ENCODE measurements at places on chromosomes 16 and 17.

GRCh38 chr17:35486920-35487732, 38.6 kb upstream of the SLFN13 start:
- peak; percentile 84 for DNase-seq

- DNase-seq = no peak
These were observed 198.1 kb upstream of the IRX3 start for GRCh38 chr16:54484700-54485099.

GRCh38 chr16:85395207-85395912, 217.8 kb upstream of the GSE1 start:
- peak; percentile 79 for DNase-seq

DNA sequence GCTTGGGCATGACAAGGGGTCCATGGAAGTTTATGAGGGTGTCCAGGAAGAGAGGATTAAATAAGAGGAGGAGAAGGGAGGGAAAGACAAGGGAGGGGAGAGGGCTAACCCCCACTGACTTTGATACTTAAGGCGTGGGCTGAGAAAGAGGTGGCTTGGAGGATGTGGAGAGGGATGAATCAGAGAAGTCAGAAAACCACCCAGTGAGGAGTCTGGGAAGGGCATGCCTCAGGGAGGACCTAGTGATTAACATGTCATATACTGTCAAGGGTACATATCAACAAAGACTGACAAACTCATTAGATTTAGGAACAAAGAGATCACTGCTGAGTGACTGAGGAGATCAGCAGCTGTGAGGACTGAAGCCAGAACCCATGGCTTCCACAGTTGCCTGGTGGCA, 145.4 kb downstream of the IRX5 start:
- DNase-seq = no peak

- no peak for DNase-seq
These were observed 164.1 kb upstream of the TOM1L1 start for GRCh38 chr17:54736573-54736972.

DNA sequence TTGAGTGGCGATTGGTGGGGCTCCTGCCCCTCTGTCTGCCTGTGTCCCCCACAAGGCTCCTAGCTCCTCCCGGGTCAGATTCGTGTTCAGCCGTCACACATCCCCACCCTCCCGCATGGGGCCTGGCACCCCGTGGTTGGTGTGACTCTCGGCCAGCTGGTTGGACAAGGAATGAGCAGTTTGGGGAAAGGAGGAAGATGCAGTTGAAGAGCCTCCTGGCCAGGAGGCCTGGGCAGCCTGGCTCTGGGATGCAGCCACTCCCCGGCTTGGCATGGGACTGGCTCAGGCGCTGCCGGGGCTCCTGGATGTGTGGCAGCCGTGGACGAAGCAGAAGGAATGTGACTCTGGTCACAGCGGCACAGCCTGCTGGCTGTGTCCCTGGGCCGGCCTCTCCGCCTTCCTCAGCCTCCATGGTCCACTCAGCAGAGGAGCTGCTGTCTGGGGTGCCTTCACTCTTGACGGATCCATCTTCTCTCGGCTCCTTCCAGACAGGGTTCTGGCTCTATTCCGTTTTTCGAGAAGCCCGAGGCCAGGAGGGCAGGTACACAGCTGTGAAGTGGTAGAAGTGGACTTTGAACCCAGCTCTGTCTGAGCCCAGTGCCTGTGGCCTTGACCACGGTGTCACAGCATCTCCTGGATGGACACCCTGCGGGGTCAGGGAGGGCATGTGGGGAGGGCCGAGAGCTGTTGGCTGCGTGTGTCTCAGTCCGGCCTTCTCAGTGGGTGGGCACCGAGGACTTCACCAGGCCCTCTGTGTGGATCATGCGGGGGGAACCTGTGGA, 2.1 kb downstream of the TRAF7 start:
- DNase-seq = no peak

- DNase-seq = no peak
These were observed 6.4 kb downstream of the CYB561 start for GRCh38 chr17:63439687-63440086.

GRCh38 chr17:63917646-63918045, 993 bp downstream of the GH1 start:
- DNase-seq = no peak

GRCh38 chr16:49274591-49274990, 7.0 kb downstream of the CBLN1 start:
- DNase-seq = no peak

DNA sequence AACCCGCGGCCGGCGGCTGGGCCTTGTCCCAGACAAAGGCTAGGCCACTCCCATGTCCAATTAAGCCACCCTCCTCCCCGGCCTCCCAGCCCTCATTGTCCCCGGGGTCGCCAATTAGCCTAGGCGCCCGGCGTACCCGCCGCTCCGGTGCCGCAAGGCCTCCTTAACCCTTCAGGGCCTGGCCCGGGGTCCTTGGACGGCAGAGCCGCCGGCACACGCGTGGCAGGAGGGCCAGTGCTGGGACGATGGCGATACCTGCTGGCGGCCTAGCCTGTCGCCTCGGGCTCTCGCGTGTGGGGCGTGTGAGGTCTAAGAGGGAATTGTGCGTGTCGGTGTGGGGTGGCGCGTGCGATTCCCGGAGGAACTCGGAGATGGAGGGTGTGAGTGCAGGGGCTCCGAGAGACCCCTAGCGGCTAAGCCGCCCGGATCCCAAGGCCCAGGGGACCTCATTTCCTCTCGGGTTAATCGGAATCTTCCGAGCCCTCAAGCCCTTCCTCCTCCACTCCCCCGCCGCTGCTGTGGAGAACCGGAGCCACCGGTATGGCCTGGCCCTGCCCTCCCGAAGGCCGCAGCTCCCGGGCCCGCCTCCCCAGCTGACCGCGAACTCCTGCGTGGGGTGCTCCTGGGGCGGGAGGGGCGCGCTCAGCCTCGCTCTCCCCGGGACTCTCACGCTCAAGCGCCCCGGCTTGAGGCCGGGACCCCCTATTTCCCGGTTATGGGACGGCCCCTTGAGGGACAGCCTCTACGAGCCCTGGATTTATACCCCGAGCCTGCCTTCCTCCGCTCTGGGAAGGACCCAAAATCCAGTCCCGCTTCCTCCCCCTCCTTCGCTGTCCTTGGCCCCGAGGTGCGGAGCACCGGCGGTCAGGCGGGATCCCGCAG, 11.9 kb downstream of the TBX2 start:
- peak; percentile 69 for DNase-seq

- DNase-seq = no peak
These were observed 125.7 kb downstream of the MRM1 start for GRCh38 chr17:36727052-36727451.

DNA sequence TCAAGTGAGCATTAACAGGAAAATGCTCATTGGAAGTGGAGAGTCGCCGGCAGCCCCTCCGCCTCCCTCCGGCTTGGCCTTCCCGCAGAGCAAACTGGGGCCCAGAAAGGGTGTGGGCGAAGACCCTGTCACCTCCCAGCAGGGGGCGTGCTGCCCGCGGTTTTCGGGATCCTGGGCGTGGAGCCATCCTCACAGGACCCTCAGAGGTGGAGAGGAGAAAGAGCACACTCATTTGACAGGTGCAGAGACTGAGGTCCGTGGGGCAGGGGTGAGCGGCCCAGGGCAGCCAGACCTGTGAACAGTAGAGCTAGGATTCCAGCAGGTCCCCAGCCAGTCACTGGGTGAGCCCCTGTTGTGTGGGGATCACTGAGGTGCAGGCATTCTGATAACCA, 1002.9 kb downstream of the KCNJ18 start:
- DNase-seq = no peak

GRCh38 chr16:9964426-9964825, 217.8 kb downstream of the GRIN2A start:
- DNase-seq = no peak

- no peak for DNase-seq
These were observed 5.9 kb downstream of the PAM16 start for GRCh38 chr16:4344983-4345835.

GRCh38 chr16:88505405-88506082, 52.5 kb downstream of the ZFPM1 start:
- no peak for DNase-seq

DNA sequence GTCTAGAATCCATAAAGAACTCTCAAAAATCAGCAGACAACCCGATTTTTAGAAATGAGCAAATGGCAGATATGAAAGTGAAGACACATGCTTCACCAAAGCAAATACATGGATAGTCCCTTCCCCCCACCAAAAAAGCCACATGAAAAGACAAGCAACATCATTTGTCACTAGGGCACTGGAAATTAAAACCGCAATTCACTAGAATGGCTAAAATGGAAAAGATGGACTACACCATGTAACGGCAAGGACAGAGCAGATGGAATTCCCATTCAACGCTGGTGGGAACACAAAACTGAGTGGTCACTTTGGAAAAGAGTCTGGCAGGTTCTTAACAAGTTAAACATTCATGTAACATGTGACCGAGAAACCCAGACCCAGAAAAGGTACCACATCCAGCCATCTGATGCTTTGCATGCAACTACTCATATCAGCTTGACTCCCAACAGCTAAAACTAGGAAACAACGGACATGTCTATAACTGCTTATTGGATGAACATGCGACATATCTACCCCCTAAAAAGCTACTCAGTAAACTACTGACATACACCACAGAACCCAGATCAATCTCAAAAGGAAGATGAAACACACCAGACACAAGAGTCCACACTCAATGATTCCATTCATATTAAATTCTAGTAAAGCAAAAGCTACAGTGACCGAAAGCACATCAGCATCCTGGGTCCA, 132.6 kb downstream of the ZNF778 start:
- DNase-seq = no peak

GRCh38 chr17:613725-614124, 100.9 kb downstream of the VPS53 start:
- DNase-seq = no peak

GRCh38 chr16:22027633-22028032, 19.7 kb downstream of the MOSMO start:
- DNase-seq = no peak

DNA sequence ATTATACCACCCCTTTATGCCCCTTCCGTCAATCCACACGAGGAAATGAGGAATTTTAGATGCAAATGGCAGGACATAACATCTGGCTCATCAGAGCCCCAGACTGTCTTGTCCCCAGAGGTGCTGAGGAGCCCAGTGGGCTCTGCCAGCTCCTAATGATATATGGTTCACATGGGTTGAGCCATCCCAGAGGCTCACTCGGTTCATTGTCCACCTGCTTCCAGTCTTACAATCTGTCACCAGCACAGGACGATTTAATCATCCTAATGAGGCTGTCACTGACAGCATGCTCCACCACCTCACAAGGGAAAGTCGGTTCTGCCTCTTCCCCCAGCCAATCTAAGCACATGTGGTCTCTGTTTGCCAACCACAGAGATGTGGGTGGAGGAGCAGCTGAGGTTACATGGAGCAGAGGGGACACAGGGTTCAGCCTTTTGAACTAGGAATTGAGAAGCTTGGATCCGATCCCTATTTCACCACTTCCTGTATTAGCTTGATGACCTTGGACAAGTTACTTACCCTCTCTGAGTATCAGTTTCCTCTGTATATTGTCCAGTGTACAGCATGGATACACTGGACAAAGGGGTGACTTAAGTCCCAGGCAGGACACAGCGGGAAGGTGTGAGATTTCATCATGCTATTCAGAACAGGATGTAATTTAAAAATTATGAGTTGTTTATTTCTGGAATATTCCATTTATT, 27.0 kb upstream of the DHX8 start:
- no peak for DNase-seq

GRCh38 chr16:67423611-67424260, 7.2 kb upstream of the HSD11B2 start:
- no peak for DNase-seq

- DNase-seq = peak; percentile 47
These were observed 1.5 kb upstream of the TOX3 start for GRCh38 chr16:52548261-52549010.

GRCh38 chr17:64635647-64636305, 26.3 kb downstream of the SMURF2 start:
- DNase-seq = peak; percentile 34

DNA sequence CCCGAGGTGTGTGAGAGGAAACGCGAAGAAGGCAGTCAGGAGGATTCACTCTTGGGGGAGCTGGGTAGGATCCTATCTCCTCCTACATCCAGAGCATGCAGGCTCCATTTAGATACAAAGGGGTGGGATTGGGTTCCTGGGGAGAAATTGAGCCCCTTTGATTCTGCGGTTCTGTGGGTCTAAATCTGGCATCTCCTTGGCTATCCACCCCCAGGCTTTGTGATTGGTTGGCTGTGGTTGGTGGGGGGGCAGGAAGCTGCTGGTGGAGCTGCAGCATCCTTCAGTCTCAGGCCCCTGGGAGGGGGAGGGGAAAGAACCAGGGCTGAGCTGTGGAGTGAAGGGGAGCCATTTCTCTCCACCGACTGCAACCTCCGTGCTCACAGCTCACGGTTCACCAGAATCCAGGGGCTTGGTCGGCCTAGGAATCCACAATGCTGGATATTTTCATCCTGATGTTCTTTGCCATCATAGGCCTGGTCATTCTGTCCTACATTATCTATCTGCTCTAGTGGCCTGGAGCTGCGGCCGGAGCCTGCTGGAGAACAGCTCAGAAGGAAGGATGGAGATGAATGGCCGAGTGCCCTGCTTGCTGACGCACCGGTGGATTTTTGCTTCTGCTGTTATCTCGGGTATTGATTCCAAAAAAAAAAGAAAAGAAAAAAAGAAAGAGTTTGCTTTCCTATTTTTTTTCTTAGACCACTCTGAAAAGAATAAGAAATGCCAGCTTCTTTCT, at the start of gene LASP1NB:
TSS of gene LASP1NB (plus strand) at position 352 of the 733 bp plus-strand sequence.
- no peak for DNase-seq

GRCh38 chr17:48612854-48613691, 2.0 kb downstream of the HOXB8 start:
- peak; percentile 84 for DNase-seq

GRCh38 chr16:51146256-51146924, 4.7 kb downstream of the SALL1 start:
- no peak for DNase-seq

GRCh38 chr17:45814622-45815606, 29.8 kb upstream of the SPPL2C start:
- DNase-seq = no peak

- peak; percentile 87 for DNase-seq
These were observed 7.6 kb downstream of the MYO1C start for GRCh38 chr17:1484676-1485422.

- DNase-seq = no peak
These were observed 24.6 kb downstream of the CNGB1 start for GRCh38 chr16:57946181-57946801.

GRCh38 chr16:83842756-83843507, 35.2 kb downstream of the HSBP1 start:
- no peak for DNase-seq

GRCh38 chr17:18124345-18125126, 16.0 kb downstream of the MYO15A start:
- DNase-seq = no peak

GRCh38 chr17:35046740-35047283, 16.7 kb downstream of the RFFL start:
- DNase-seq = peak; percentile 72

DNA sequence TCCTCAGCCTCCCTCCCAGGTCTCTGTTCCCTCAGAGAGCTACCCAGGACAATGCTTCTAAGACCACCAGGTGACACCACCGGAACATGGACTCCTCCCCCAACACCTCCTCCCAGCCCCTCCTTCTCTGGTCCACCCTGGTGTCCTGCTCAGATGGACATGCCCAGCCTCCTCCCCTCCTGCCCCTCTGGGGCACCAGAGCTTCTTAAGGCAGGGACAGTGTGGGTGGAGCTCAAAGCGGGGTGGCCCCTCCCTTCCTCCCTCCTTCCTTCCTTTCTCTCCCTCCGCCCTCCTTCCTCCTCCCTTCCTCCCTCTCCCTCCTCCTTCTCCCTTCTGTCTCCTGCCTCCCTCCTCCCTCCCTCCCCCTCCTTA, 22.7 kb downstream of the TRPV3 start:
- DNase-seq = peak; percentile 65

Measured in GM20000 (cell line).